ENCODE measurements at places on chromosomes 7 and 10. TPM values are rescaled to one million over a fixed set of nuclear protein-coding genes. Genes with fewer than 3 reads are reported as not detected.

- H3K36me3 ChIP-seq = no peaks in the 10 kb centered on the region
- H3K27me3 ChIP-seq = no peaks in the 10 kb centered on the region
- DNase-seq = no peak
- no peaks in the 10 kb centered on the region for H3K4me1 ChIP-seq
Measured at GRCh38 chr10:82498976-82499375, 624.0 kb downstream of the NRG3 start.

- no peak overlapping the region for H3K27ac ChIP-seq
- no peak overlapping the region for H3K4me3 ChIP-seq
- H3K36me3 ChIP-seq = no peaks in the 10 kb centered on the region
- H3K4me1 ChIP-seq = no peaks in the 10 kb centered on the region
- no peak for DNase-seq
Measured at GRCh38 chr7:144997512-144997911, 161.7 kb upstream of the TPK1 start.

GRCh38 chr10:46019569-46020343 lies 10.7 kb downstream of the NCOA4 start:
- no peak overlapping the region for H3K4me3 ChIP-seq
- DNase-seq = no peak
- no peaks in the 10 kb centered on the region for H3K27me3 ChIP-seq
- peak overlapping the region; percentile 27 for H3K27ac ChIP-seq
- peaks cover 50% of the 10 kb centered on the region for H3K4me1 ChIP-seq
- no peaks in the 10 kb centered on the region for H3K36me3 ChIP-seq

Gene RTKN2
- not detected for total RNA-seq
